ENCODE measurements at places on chromosomes 3 and 15.
A peak's percentile ranks its signal among the peaks of the same experiment; 100 is the strongest.

DNA sequence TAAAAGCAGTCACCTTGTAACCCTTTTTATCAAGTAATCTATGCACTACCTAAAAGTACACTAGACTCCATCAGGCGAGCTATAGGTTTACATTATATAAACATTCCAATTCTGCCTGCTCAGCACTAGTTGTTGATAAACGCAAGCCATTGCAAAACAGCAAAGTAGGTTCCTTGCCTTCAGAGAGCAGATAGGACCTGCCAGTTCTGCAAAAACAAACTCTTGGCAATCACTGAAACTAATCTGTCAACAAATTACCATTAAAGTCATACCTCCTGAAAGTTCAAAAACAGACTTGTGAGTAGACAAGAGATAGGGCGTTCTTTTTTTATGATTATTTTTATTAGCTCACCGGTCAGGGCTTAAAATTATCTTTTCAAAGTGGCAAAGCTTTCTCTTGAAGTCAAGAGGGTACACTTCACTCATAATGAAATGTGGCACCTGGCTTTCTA is 392.5 kb downstream of the FOXP1 start:
- DNase-seq, result no peak

- no peak for DNase-seq
These were observed 122.6 kb upstream of the SLC6A11 start for GRCh38 chr3:10693457-10693856.

- DNase-seq, result no peak
These were observed 19.3 kb downstream of the TBC1D21 start for GRCh38 chr15:73892446-73893226.

DNA sequence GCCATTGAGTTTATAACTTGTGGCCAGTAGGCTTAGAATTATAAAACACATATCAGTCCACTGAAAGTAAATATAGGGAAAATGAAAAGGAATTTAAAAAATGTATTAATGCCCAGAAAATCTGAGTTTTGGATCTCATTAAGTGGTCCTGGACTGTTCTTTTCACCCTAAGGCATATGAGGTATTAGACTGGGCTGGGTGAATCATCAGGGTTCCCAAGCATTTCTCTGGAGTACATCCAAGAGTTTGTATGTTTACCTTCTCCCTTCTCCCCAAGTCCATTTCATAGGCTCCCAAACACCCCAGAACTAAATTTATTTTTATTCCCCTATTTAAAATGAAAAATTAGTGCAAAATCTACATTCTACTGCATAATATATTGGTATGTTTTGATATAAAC is 31.9 kb upstream of the SPTSSB start:
- no peak for DNase-seq

GRCh38 chr3:124217542-124217941 is 225.6 kb upstream of the ROPN1 start:
- DNase-seq, result peak; percentile 35
